ENCODE measurements at places on chromosomes 1 and 21. TPM values are rescaled to one million over a fixed set of nuclear protein-coding genes. Genes with fewer than 3 reads are reported as not detected.

GRCh38 chr1:37998913-37999429 is 6.3 kb downstream of the FHL3 start:
- no peak for DNase-seq

GRCh38 chr1:62309906-62310305 is 9.3 kb downstream of the KANK4 start:
- DNase-seq: no peak

GRCh38 chr1:98398649-98399048 is 262.9 kb upstream of the SNX7 start:
- DNase-seq: no peak

DNA sequence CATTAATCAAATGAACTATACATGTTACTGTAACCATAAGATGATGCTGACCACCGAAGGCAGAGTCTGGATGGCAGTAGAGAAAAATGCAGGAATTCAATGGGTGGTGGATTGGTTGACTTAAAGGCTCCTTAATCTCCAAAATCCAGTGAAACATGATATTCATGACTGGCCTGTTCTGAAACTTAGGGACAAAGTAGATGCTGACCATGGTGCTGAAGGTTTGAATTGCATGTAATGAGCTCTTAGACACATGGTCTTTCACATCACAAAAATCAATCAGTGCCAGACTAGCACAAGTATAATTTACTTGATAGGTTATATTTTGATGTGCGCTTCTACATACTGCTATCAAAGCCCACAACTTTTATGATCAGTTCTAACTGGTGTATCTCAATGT is 30.9 kb upstream of the NTMT2 start:
- DNase-seq: no peak

DNA sequence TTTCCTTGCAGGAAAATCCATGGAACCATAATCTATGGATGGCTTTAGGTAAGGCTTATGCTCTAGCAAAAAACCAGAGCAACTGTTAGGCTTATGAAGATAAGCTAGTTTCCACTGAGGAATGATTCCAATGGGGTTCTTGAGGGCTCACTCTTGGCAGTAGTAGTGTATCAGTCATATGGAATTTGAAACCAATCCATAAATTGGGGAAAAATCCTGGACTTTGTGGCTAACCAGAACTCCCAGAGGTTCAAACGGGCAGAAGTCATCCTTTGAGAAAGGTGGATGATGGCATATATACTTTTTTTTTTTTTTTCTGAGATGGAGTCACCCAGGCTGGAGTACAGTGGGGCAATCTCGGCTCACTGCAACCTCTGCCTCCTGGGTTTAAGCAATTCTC is 54.2 kb upstream of the ATF3 start:
- DNase-seq: no peak

GRCh38 chr21:28922368-28922767 is 70.3 kb downstream of the LTN1 start:
- DNase-seq: no peak

DNA sequence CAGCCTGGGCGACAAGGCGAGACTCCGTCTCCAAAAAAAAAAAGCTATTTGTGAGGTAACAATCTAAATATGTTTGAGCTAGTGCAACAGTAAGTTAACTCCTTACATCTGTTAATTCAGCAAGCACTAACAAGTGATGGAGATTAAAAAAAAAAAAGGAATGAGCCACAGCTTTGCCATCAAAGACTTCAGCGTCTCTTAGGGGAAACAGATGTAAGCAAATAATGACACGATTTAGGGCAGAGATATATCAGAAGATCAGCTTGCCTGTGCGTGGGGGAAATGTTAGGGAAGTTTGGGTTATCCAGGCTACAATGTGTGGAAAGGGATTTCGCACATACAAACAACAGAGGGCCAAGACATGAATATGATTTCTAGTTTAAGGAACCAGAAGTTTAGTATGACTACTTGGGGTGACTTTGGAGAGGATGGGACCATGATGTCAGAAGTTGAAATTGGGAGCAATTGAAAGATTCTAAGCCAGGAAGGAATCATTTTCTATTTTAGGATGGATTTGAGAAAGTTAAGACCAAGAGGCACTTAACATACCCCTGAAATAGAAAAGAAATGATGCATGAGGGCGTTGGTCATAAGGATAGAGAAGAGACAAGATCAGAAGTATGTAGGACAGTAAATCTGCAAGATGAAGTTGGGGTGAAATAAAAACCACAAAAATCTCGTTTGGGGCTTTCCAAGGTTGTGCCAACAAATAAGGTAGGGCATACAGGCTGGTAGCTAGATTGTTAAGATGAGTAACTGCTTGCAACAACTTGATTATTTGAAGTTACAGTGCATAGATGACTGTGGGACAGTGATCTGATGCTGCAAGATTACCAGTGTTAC is 2.4 kb upstream of the BRWD1 start:
- no peak for DNase-seq

DNA sequence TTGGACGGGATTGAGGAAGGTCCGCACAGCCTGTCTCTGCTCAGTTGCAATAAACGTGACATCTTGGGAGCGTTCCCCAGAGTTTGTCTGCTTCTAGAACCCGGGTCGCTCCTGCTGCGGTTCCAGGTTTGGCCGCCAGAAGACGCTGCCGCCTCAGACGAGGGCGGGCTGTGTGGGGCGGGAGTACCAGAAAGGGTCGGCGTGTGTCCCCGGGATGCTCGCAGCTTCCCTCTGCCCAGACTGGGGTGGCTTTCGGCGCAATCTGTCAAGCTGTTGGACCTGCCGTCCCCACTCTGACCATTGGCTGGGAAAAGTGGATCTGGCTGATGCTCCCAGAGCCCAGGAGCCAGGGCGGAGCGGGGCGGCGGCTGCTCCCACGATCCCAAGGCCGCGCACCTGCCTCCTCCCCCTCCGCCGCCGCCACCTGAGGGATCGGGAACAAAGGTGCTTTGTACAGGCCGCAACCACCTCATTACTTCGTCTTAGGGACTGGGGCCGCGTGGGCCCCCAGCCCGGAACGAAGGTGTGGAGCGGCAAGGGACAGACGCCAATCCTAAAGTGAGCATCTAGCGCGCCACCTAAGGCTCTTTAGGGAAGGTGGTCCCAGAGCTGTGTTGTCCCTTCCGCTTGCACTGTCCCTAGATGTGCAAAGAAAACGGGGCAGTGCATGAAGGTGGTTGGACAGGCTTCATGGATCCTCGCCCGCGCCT is 683 bp upstream of the EFNA4 start:
- peak; percentile 74 for DNase-seq

- DNase-seq: no peak
Measured at GRCh38 chr1:205783904-205784303, 8.6 kb upstream of the RAB29 start.

DNA sequence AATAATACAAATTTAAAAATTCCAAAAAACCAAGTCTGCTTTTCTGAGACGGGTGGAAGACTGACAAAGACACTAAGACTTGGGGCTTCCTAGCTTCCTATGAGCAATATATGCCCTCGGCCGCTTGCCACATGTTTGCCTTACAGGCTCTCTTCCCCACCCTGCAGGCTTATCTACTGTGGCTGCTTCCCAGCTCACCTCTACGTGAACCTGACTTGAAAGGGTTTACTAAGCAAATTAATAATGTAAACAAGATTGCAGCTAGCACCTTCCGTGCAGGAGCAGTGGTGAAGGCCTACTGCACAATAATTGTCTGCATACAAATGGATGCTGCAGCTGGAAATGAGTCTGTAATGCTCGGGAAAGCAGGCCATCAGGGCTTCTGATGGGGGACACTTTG is 152.9 kb upstream of the DAB1 start:
- no peak for DNase-seq

- DNase-seq: no peak
Measured at GRCh38 chr1:71836904-71837303, 445.4 kb downstream of the NEGR1 start.

- no peak for DNase-seq
Measured at GRCh38 chr1:204196068-204196795, at the start of gene KISS1. KISS1 (minus strand) TSS chr1:204196491; CDS start chr1:204192876, 3,615 bp downstream.

- peak; percentile 25 for DNase-seq
Measured at GRCh38 chr1:43858324-43858723, 75.3 kb upstream of the ARTN start.

- no peak for DNase-seq
Measured at GRCh38 chr1:173330149-173330951, 123.2 kb upstream of the TNFSF4 start.

- no peak for DNase-seq
Measured at GRCh38 chr1:43731867-43732531, 24.7 kb downstream of the ST3GAL3 start.

DNA sequence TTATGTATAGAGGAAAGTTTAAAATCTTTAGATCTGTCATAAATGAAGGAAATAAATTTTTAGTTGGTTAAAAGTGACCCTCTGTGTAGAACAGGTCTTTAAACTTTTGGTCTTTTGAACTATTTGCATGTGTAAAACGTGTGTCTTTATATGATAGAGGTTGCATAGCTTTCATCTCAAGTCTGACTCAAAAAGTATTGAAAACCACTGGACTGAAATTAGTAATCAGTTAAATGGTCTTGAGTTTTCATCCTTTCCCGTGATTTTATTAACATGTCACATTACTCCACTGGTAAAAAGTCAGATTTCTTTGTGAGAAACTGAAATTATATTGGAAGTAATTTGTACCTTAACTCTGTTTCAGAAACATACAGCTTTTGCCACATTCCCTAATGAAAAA is 1.8 kb downstream of the RNPC3 start:
- no peak for DNase-seq

GRCh38 chr1:217425422-217425821 is 205.5 kb downstream of the GPATCH2 start:
- DNase-seq: no peak

DNA sequence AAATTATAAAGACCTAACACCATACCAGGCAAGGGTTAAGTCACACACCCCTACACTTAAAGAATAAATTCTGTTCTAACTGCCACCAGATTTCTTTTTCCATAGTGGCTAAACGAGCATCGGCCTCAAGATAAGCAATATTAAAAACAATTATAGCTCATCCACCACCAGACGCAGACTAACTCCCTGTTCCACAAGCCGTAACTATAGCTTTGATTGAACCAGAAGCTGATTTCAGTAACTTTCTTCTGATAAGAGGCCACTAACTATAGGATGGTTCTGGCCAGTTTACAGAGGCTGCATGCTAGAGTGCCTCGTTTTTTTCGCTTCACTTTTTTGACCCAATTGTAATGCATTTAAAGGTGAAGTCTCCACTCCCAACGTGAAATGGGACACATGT is 238.8 kb downstream of the MRPL39 start:
- no peak for DNase-seq

- DNase-seq: no peak
Measured at GRCh38 chr21:43866659-43867331, 1.8 kb downstream of the AGPAT3 start.

DNA sequence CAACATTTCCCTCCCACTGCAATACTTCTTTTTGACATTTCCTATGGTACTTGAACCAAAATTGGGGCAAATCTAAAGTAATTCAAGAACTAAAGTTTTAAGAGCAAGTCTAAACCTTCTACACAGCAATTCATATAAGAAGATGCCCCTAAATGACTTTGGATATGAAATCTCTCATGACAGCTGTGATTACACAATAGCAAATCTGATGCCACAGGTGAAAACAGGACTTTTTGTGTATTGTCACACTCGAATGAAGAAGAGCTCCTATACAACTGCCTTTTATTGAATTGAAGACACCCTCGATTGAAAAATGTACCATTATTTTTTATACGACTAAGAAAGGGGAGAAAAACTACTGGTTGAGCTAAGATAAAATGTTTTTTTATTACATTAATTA is 59.6 kb upstream of the DYNLT5 start:
- no peak for DNase-seq

DNA sequence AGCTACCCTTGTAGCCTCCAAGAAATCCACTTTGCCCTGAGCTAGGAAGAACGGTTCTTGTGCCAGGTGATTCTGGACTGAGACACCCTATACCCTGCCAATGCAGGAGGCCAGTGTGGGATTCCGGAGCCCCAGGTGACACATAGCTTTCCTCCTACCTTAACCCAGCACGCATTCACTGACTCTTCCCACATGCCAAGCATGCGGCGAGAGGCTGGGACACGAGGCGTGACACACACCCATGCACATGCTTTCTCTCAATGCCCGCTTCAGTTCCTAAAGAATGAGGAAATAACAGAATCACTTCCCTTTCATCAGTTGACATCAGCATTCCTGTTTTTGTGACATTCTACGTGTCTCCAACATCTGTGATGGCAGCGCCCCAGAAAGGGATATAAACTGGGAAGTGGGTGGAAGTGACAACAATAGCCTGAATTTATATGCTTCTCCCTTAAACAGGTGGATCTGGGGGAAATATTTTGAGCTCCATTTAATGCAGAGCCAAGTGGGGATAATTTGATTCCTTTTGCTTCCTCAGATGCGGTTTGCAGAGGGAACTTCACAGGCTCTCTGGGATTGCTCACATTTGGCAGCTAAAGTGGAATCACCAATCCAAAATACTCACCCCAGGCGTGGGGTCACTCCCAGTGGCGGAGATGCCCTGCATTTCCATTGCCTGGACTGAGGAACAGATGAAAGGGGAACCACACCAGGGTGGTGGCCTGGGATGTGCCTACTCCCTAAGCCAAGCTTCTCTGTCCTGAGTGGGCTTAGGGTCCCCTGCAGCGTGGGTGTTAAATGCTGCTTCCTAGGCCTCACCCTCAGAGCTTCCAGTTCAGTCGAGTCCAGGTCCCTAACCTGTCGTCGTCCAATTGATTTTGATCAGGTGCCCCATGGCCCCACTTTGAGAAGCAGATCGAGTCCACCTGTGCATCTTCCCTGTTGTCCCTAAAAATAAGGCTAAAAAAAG is 445.1 kb downstream of the SIPA1L2 start:
- DNase-seq: no peak

- DNase-seq: no peak
Measured at GRCh38 chr1:168689726-168690602, 39.0 kb downstream of the DPT start.

DNA sequence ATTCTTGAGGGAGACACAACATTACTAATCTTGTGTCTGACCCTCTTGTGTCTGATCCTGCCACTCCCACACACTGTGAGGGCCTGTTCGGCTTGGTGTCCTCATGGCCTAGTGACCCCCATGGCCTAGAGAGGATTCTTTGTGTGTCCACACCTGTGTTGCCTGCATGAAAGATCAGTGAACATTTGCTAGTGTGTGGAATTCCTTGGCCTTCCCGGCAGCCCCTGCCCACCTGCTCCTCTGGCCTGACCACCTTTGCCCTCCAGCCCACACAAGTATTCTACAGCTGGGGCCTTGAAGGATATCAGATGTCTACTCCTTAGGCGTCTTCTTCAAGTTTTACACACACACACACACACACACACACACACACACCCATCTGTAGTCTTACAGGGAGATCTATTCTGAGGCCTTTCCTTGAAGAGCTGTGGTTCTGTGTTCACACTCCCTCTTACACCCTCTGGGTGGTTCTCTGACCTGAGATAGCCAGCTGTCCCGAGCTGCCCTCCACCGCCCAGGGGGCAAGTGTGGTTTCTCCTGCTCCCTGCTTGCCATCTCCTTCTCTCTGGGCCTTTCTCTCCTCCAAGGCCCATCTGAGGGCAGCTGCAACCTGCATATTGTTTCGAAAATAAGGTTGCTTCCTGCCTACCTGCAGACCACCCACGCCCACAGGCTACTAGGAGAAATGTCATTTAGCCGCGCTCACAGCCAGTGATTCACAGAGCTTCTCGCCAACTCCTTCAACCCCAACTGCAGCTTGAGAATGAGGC is 45.4 kb downstream of the CD247 start:
- DNase-seq: peak; percentile 37

SH3D21 gene
- polyA plus RNA-seq: 6.0 TPM

CFHR5 gene
- polyA plus RNA-seq: not detected

CACNA1S gene
- 0.05 TPM for polyA plus RNA-seq

CHAF1B gene
- polyA plus RNA-seq: 1.8 TPM

KRTAP13-4 gene
- 0.34 TPM for polyA plus RNA-seq

MIS18A gene
- 12.5 TPM for polyA plus RNA-seq

ITLN2 gene
- 2.1 TPM for polyA plus RNA-seq

PRRC2C gene
- polyA plus RNA-seq: 45.8 TPM

IFI16 gene
- 254 TPM for polyA plus RNA-seq

NEK2 gene
- polyA plus RNA-seq: 4.0 TPM

P3H1 gene
- 68.1 TPM for polyA plus RNA-seq

SELENBP1 gene
- polyA plus RNA-seq: 6.4 TPM

All from thymus (tissue), 14 donors.